ENCODE measurements at places on chromosomes 7 and 10. TPM values are rescaled to one million over a fixed set of nuclear protein-coding genes. Genes with fewer than 3 reads are reported as not detected.

Gene CALML3
- total RNA-seq = 3.6 TPM

Gene NOD1
- 21.4 TPM for total RNA-seq

Gene TMEM236
- 2.9 TPM for total RNA-seq

GRCh38 chr7:110646804-110647203 lies 444.1 kb upstream of the LRRN3 start:
- DNase-seq = no peak
- H3K27me3 ChIP-seq = no peaks in the 10 kb centered on the region
- H3K27ac ChIP-seq = no peak overlapping the region

- H3K4me1 ChIP-seq = no peaks in the 10 kb centered on the region
- no peaks in the 10 kb centered on the region for H3K27me3 ChIP-seq
- no peak overlapping the region for H3K4me3 ChIP-seq
- DNase-seq = no peak
- H3K27ac ChIP-seq = no peak overlapping the region
- H3K36me3 ChIP-seq = no peaks in the 10 kb centered on the region
Observed at GRCh38 chr7:144378651-144379050, 23.4 kb downstream of the ARHGEF5 start.

- H3K36me3 ChIP-seq = no peaks in the 10 kb centered on the region
- no peaks in the 10 kb centered on the region for H3K27me3 ChIP-seq
- no peak for DNase-seq
- no peaks in the 10 kb centered on the region for H3K4me1 ChIP-seq
- no peak overlapping the region for H3K27ac ChIP-seq
Observed at GRCh38 chr10:24935504-24936292, 16.7 kb downstream of the PRTFDC1 start.

DNA sequence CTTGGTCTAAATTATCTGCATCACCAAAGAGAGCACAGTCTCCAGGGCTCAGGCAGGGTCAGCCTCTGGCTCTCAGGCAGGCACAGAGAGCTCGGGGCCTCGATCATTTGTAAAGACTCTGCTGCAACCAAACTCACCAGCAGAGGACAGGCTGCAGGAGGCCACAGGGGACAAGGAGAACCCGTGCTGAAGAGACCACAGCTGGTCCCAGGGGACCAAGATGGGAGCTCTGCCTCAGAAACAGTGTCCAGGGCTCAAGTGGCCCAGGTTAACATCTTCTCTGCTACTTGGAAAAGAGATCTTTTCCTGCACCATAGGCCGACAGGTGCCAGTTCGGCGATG lies 543.2 kb downstream of the PTPRN2 start:
- no peak overlapping the region for H3K27ac ChIP-seq
- DNase-seq = no peak
- no peak overlapping the region for H3K4me3 ChIP-seq

GRCh38 chr10:154348-154747 lies 19.1 kb downstream of the ZMYND11 start:
- no peak for DNase-seq
- H3K4me1 ChIP-seq = no peaks in the 10 kb centered on the region
- H3K27me3 ChIP-seq = no peaks in the 10 kb centered on the region
- H3K27ac ChIP-seq = no peak overlapping the region
- no peaks in the 10 kb centered on the region for H3K36me3 ChIP-seq

DNA sequence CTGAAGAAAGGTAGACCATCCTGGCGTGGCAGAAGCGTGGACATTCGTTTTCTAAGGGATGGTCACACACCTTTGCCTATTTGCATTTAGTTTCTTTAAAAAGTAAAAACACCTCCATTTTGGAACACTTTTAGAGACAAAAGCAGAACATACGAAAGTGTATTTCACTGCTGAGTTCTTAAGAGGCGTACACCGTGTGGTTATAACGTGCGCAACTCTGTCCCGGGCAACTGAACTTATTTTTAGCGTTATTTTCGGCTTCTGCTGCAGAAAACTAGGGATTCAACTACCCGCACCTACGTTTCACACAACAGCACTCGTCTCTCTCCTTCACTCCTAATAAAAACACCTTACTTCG lies 557 bp upstream of the LSM8 start:
- H3K36me3 ChIP-seq = no peaks in the 10 kb centered on the region
- no peak for DNase-seq
- no peaks in the 10 kb centered on the region for H3K4me1 ChIP-seq
- peak overlapping the region; percentile 94 for H3K27ac ChIP-seq

DNA sequence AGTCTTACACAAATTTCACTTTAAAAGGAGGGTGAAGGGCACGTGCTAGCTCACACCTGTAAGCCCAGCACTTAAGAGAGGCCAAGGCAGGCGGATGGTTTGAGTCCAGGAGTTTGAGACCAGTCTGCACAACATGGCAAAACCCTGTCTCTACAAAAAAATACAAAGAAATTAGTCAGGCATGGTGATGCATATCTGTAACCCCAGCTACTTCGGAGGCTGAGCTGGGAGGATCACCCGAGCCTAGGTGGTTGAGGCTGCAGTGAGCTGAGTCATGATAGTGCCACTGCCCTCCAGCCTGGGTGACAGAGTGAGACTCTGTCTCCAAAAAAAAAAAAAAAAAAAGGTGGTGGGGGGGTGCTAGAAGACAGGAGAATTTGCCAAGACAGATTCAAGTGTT lies 237.3 kb upstream of the KLF14 start:
- no peaks in the 10 kb centered on the region for H3K27me3 ChIP-seq
- no peak overlapping the region for H3K27ac ChIP-seq
- H3K4me3 ChIP-seq = no peak overlapping the region
- no peak for DNase-seq
- no peaks in the 10 kb centered on the region for H3K36me3 ChIP-seq
- H3K4me1 ChIP-seq = no peaks in the 10 kb centered on the region

DNA sequence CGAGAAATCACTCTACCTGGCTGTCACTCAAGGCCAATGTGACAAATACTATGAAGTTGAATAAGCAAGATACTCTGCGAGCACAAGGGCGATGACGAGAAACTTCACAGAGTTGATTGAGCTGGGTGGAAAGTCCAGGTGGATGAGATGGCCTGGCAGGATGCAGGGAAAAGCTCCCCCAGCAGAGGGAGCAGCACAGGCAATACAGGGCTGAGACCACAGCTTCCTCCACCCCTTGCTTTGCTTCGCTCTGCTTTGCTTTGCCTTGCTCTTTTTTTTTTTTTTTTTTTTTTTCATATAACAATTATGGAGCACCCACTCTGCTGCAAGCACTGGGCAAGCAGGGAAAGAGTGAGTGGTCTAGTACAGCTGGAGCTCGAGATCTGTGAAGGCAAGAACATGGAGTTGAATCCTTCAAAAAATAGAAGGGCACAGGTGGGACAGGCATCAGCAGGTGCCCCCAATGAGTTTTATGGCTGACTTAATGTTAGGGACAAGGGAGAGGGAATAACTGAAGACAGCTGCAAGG lies 88.3 kb downstream of the CABCOCO1 start:
- no peaks in the 10 kb centered on the region for H3K27me3 ChIP-seq
- no peaks in the 10 kb centered on the region for H3K4me1 ChIP-seq
- H3K27ac ChIP-seq = no peak overlapping the region
- no peak overlapping the region for H3K4me3 ChIP-seq
- no peaks in the 10 kb centered on the region for H3K36me3 ChIP-seq
- peak; percentile 32 for DNase-seq

DNA sequence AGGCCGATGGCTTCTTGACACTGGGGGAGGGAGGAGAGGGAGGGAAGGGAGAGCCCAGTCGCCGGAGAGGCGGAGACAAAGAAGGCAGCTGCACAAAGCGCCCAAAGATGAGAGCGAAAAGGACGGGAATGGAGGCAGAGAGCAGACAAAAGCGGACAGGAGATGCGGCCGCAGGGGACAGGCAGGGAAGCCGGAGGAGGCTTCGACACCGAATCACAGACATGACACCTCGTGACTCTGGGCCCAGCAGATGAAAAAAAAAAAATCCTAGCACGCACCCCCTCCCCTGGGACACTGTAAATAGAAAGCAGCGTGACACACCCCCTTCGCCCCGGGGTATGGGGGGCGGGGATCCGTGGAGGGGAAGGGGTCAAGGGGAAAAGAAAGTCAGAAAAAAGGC lies 976 bp downstream of the NAT16 start:
- peaks cover 11% of the 10 kb centered on the region for H3K27me3 ChIP-seq
- DNase-seq = no peak
- no peak overlapping the region for H3K27ac ChIP-seq
- H3K36me3 ChIP-seq = no peaks in the 10 kb centered on the region
- H3K4me1 ChIP-seq = peaks cover 8% of the 10 kb centered on the region

DNA sequence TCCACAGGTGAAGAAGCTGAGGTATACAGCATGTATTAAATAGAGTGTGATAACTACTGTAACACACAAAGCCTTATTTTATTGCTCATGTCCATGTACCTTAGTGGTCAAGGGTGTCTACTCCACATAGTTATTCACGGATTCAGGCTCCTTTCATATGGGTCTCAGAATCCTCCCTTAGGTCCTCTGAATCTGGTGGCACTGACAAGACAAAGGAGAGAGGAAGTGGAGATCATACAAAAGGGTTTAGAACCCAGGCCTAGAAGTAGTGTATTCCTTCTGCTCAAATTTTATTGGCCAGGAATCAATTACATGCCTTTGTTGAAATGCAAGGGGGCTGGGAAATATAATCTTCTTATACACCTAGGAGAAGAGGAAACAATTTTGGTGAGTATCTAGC lies 164.6 kb downstream of the PTEN start:
- no peaks in the 10 kb centered on the region for H3K4me1 ChIP-seq
- no peaks in the 10 kb centered on the region for H3K27me3 ChIP-seq
- H3K36me3 ChIP-seq = no peaks in the 10 kb centered on the region
- no peak overlapping the region for H3K27ac ChIP-seq

DNA sequence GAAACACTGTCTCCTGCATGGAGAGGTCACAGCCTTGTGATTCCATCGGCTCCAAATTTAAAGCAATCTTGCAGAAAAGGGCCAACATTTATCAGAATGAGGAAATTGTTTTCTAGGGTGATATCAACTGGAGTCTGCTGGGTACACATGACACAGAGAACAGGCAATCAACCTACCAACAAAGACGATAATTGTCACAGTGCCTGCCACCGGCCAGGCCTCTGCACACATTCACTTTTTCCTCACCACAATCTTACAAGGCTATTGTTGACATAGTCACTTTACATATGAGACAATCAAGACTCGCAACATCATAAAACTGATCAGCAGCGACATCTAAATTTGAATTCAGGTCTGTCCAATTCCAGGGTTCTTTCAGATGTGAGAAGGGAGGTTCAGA lies 189.4 kb downstream of the KCNMA1 start:
- no peaks in the 10 kb centered on the region for H3K36me3 ChIP-seq
- H3K27ac ChIP-seq = no peak overlapping the region
- DNase-seq = no peak

DNA sequence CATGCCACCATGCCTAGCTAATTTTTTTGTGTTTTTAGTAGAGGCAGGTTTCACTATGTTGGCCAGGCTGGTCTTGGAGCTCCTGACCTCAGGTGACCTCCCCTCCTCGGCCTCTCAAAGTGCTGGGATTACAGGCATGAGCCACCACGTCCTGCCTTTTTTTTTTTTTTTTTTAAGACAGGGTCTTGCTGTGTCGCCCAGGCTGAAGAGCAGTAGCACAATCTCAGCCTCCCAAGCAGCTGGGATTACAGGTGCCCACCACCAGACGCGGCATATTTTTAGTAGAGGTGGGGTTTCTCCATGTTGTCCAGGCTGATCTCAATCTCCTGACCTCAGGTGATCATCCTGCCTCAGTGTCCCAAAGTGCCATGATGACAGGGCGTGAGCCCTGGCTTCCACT lies 14.4 kb upstream of the SRPK2 start:
- H3K36me3 ChIP-seq = no peaks in the 10 kb centered on the region
- DNase-seq = no peak
- H3K4me3 ChIP-seq = no peak overlapping the region
- H3K4me1 ChIP-seq = no peaks in the 10 kb centered on the region
- no peak overlapping the region for H3K27ac ChIP-seq
- H3K27me3 ChIP-seq = no peaks in the 10 kb centered on the region

Data from breast epithelium (tissue), 4 donors.